ENCODE measurements at places on chromosomes 3 and 15.

DNA sequence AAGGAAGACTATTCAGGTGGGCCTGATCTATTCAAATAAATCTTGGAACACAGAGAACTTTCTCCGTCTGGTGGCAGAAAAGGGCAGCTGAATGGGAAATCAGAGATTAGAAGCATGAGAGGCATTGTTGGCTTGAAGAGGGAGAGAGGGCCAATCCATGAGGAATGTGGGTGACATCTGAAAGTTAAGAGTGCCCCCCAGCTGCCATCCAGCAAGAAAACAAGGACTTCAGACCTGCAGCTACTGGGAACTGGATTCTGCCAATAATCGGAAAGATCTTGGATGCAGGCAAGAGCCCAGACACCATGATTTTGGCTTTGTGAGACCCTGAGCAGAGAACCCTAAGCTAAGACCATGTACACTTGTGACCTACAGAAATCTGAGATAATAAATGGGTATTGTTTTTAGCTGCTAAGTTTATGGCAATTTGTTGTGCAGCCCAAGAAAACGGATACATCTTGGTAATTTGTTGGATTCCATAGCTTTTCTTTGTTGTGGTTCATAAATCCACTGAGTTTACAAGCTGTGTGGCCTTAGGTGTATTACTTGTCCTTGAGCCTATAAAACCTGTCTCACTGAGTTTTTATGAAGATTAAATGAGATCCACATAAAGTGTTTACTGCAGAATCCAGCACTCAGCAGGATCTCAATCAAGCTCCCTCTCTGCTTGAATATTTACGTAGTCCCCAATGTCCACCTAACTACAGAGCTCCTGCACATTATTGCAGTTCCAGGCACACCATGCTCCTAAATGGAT lies 82.1 kb upstream of the PRTG start:
- no peak for DNase-seq

GRCh38 chr3:12973827-12974226 lies 99.4 kb downstream of the IQSEC1 start:
- DNase-seq = no peak

DNA sequence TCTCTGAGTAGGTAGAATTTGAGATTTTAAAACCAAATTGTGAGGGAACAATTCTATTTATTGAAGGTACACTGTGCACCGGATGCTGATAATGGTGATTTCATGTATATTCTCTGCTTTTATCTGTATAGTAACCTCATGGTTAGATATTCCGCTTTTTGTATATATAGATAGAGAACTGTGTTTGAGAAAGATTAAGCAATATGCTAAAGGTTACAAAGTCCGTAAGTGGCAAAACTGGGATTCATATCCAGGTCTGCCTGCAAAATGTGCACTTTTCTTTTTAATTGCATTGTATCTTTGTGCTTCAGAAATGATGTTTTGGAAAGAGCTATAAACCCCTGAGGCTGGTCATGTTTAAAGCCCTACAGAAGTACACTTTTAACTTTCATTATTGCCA lies 635.4 kb upstream of the NECTIN3 start:
- no peak for DNase-seq

- no peak for DNase-seq
Observed at GRCh38 chr3:159196359-159196758, 394.5 kb downstream of the MFSD1 start.

DNA sequence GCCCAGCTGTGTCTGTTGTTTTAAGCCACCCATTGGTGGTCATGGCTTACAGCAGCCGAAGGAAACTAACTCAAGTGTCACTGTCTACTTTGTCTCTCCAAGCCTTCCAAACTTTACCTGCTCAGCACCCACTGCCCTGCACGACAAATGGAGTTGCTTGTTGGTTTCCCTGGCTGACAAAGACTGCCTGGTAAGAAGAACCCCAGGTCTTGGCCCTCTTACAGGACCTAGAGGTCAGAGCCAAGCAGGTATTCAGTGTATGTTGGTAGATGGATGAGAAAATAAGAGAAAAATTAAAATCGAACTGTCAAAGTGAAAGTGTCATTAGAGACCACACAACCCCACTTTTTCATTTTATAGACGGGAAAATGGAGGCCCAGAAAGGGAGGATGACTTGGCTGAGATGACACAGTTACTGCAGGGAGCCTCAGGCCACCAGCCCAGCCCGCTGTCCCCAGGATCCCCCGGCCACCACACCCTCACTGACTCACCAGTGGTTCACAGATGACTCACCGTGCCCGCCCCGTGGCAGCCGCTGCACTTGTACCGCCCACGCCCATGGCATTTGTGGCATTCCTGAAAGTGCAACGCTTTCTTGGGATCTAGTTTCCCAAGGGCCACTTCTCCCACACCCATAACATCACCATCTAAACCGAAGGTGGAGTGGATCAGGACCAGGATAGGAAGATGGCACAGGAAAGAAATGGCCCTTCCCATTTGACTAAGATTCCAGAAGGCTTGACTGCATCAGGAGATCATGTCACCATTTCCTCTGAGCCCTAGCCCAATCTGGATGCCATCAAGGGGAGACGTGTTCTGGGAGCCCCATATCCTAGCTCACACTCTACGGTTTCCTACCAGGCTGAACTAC lies 15.2 kb downstream of the SSUH2 start:
- peak; percentile 77 for DNase-seq
